ENCODE measurements at places on chromosomes 13 and 19.

GRCh38 chr13:73372666-73373627 lies 314.1 kb downstream of the KLF5 start:
- DNase-seq: no peak
- no peak overlapping the region for H3K4me3 ChIP-seq
- H3K27me3 ChIP-seq: no peaks in the 10 kb centered on the region
- H3K36me3 ChIP-seq: no peaks in the 10 kb centered on the region

DNA sequence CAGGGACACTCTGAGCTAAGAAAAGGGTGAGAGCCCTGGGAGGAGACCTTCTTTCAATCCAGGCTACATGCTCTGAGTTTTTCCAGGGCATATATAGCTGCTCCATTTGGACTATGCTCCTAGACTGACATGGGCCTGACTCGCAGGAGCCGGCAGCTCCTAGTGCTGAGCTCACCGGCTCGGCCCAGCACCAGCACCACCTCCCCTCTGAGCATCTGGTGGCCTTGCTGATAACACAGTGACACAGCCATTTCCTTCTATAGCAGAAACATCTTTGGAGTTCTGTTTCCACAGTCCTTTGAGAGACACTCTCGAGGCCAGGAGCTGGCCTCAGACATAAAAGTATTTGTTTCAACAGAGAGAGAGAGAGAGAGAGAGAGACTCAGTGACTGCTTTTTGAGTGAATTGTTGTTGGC lies 184.9 kb downstream of the TM9SF2 start:
- no peak overlapping the region for H3K27ac ChIP-seq
- no peaks in the 10 kb centered on the region for H3K27me3 ChIP-seq
- H3K4me3 ChIP-seq: no peak overlapping the region
- H3K4me1 ChIP-seq: no peaks in the 10 kb centered on the region
- H3K36me3 ChIP-seq: no peaks in the 10 kb centered on the region

- peak overlapping the region; percentile 85 for H3K27ac ChIP-seq
- H3K4me3 ChIP-seq: no peak overlapping the region
- H3K27me3 ChIP-seq: no peaks in the 10 kb centered on the region
- H3K4me1 ChIP-seq: peaks cover 79% of the 10 kb centered on the region
- no peak for DNase-seq
Measured at GRCh38 chr19:17088552-17088951, 13.0 kb downstream of the MYO9B start.

DNA sequence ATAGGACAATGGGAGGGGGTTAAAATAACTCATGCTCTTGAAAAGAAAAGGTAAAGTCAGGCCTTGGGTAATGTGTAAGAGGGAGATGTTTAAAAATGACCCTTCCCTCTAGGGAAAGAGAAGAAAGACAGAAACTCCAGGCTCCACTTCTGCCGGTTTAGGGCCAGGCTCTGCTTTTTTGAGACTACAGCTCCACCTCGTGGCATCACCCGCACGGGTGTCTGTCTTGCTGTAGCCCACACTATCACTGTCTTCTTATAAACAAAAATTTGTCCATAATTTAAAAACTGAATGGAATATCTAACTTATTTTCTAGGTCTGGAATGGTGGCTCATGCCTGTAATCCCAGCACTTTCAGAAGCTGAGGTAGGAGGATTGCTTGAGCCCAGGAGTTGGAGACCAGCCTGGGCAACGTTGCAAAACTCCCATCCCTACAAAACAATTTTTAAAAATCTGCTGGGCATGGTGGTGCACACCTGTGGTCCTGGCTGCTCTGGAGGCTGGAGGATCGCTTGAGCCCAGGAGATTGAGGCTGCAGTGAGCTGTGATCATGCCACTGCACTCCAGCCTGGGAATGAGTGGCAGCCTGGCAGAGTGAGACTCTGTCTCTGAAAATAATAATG lies 65.1 kb upstream of the GTF3A start:
- H3K36me3 ChIP-seq: no peaks in the 10 kb centered on the region
- peak; percentile 67 for DNase-seq
- H3K27ac ChIP-seq: no peak overlapping the region
- H3K27me3 ChIP-seq: no peaks in the 10 kb centered on the region
- no peaks in the 10 kb centered on the region for H3K4me1 ChIP-seq

GRCh38 chr19:51354742-51355148 lies 11.4 kb downstream of the ETFB start:
- no peak overlapping the region for H3K4me3 ChIP-seq
- H3K4me1 ChIP-seq: no peaks in the 10 kb centered on the region
- peak overlapping the region; percentile 56 for H3K27ac ChIP-seq
- no peak for DNase-seq

DNA sequence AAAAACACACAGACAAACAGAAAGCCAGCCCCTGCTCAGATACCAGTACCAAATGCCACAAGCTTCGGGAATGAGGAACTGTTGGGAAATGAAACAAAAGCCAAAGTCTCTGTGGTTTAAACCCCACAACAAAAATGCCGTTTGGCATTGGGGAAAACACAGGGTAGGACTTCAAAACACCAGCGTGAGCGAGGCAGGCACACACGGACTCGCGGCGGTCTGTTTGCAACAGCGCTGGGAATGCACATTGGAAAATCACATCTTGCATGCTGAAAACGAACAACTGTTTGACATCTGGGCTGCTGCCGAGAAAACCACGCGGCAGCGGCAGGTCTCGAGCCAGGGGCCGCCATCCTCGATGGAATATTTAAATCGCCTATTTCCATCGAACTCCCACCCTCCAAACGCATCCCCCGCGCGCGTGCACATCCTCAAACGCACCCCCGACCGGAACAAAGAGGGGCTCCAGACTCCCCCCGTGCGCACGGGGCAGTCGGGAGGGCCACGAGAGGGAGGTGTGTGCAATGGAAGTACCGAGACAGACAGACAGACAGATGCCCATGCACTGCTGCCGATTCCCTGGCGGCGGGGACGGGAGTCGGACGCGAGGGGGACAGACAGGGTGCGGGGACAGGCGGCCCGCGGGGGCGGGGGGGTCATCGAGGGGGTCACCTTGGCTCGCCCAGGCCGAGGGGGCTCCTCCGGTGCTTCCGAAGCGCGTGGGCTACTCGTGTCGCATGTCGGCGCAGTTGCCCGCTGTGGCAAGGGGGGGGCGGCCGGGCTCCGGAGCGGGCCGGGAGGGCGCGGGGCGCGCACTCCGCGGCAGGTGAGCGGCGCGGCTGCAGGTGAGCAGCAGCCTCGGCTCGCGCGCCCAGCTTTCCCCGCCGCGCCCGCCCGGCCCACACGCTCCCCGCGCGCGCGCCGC lies at the start of gene GPR12:
Gene GPR12, minus strand, starts transcription at position 880 of the 925 bp plus-strand sequence. CDS start 959 bp downstream, outside the sequence.
- no peaks in the 10 kb centered on the region for H3K36me3 ChIP-seq
- H3K27ac ChIP-seq: no peak within 1 kb of the TSS
- peak within 1 kb of the TSS; percentile 20 for H3K4me3 ChIP-seq

DNA sequence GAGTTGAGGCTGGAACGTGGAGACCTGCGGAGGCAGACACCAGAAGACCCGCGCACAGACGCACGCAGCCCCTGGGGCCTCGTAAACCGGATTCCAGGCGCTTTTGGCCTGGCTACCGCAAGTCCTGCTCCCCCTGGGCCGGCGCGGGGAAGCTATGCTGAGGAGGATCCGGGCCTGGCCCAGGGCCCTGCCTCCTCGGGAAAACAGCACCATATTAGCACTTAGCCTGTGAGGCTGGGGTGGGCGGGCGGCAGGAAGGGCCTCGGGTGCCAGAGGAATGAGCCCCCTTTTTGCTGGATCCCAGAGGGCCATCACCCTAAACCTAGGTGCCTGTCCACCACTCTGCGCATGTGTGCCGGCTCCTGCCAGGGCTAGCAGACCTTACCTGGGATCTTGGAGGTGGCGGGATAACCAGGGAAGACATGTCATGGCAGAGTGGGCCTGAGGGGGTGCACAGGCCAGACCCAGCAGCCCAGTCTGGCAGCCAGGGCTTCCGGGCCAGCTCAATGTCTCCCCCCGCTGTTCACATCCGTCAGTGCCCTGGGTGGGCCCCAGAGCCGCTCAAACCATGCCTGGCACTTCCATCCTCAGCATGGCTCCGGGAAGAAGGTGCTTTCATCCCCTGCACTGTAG lies 7.3 kb downstream of the ELOF1 start:
- peaks cover 71% of the 10 kb centered on the region for H3K36me3 ChIP-seq
- H3K27me3 ChIP-seq: no peaks in the 10 kb centered on the region
- no peaks in the 10 kb centered on the region for H3K4me1 ChIP-seq
- H3K27ac ChIP-seq: peak overlapping the region; percentile 34
- H3K4me3 ChIP-seq: no peak overlapping the region

DNA sequence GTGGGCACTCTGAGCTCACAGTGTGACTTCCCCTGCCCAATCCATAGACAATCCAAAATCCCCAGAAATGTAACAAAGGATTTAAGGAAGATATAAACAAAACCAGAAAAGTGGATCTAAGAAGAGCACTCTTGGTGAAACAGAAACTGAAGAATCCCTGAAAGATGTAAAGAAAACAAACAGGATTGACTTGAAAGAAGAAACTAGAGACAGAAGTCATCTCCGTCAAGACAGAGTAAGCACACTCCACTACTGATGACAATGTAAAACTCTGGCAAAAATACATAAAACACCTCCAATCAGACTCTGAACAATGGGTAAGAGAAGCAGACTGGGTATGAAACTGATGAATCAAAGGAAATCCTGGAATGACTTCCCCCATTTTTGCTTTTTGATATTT lies 13.5 kb downstream of the TUBGCP3 start:
- no peak for DNase-seq
- no peaks in the 10 kb centered on the region for H3K27me3 ChIP-seq
- H3K27ac ChIP-seq: no peak overlapping the region
- no peak overlapping the region for H3K4me3 ChIP-seq

DNA sequence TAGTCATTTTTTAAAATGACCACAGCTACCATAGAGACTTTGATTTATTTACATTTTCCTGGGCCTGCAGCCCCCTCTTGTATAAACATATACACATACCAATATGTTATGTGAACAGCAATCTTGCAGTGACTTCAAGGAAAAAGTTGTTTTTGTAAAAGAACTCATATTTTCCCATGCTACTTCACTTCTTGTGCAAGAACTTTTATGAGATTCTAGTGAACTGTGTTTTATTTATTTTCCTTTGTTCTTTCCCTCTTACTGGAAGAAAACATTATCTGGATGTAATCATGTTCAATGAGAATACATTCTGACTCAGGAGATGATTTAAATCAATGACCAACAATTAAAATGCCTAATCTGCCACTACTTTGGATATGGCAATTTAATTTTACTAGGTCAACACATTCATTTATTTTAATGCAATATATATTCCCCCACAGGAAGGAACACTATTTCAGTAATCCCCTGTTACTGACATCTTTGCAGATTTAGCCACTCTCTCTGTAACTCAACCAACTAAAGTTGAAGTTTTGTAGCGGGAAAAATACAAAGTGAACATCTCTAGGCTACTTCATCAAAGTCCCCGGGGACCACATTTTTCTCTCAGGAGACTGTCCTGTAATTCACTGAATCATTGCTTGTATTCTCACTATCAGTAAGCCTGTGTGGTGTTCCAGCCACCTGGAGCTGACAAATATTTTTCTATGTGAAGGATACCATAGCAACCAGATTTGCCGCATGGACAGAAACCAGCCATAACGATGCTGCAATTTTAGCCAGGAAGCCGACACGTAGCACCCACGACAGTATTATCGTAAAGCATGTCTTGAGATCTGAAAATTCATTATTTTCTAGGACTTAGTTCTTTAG lies 90.5 kb downstream of the STARD13 start:
- H3K4me3 ChIP-seq: peak overlapping the region; percentile 0
- DNase-seq: no peak
- no peaks in the 10 kb centered on the region for H3K27me3 ChIP-seq
- H3K36me3 ChIP-seq: no peaks in the 10 kb centered on the region
- peak overlapping the region; percentile 11 for H3K27ac ChIP-seq

DNA sequence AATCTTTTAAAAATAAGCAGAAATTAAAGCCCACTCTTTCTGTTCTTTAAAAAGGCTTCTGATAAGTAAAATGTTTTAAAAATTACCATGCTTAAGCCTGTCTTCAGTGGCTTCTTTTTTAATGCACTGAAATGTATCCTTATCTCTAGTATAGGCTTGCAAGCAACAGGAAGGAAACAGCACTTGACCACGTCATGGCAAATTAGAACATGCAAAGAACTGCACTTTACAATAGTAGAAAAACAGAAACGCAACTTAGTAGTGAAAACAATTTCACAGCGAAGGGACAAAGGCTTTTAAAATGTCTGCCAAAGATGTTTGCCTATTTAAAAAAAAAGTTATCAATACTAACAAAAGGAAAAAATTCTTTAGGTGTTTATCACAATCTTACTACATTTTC lies 36.3 kb downstream of the ELF1 start:
- H3K4me1 ChIP-seq: peaks cover 38% of the 10 kb centered on the region
- H3K4me3 ChIP-seq: peak overlapping the region; percentile 39
- peak; percentile 41 for DNase-seq
- H3K36me3 ChIP-seq: no peaks in the 10 kb centered on the region
- peak overlapping the region; percentile 80 for H3K27ac ChIP-seq

DNA sequence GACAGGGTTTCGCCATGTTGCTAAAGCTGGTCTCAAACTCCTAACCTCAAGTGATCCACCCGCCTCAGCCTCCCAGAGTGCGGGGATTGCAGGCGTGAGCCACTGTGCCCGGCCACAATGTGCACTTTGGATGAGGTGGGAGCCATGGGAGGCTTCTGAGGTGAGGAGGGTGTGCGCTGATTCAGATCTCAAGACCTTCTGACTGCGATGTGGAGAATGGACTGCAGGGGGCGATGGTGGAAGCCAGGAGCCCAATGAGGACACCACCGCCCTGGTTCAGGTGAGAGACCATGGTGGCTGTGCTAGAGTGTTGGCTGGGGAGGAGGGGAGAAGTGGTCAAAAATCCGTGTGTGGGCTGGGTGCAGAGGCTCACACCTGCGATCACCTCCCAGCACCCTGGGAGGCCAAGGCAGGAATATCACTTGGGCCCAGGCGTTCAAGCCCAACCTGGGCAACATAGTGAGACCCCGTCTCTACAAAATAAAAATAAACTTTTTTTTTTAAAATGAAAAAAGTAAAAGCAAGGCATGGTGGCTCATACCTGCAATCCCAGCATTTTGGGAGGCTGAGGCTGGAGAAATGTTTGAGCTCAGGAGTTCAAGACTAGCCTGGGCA lies 5.6 kb downstream of the INAFM1 start:
- H3K4me3 ChIP-seq: no peak overlapping the region
- H3K4me1 ChIP-seq: no peaks in the 10 kb centered on the region
- H3K27ac ChIP-seq: no peak overlapping the region
- no peaks in the 10 kb centered on the region for H3K27me3 ChIP-seq
- no peaks in the 10 kb centered on the region for H3K36me3 ChIP-seq

DNA sequence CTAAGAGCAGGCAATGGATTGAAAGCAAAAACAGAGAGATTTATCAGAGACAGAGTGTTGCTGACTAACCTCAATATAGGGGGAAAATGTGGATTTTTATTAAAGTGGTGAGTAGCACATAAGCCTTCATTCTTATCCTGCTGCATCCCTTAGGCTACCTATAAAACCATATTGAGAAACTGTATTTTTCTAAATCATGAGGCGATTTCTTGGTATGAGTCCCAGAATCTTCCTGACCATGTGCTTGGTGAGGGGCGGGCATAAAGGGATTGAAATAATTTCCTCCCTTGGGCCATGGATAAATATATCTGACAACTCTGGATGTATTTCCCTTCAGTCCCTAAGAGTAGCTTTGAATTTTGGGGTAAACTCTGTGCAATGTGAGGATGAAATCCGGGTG lies 72.8 kb downstream of the EFNB2 start:
- H3K4me1 ChIP-seq: no peaks in the 10 kb centered on the region
- no peaks in the 10 kb centered on the region for H3K27me3 ChIP-seq
- no peak overlapping the region for H3K4me3 ChIP-seq
- no peak overlapping the region for H3K27ac ChIP-seq
- no peaks in the 10 kb centered on the region for H3K36me3 ChIP-seq

Measured in tibial nerve (tissue), 4 donors.